ENCODE measurements at places on chromosomes 5 and 9.

DNA sequence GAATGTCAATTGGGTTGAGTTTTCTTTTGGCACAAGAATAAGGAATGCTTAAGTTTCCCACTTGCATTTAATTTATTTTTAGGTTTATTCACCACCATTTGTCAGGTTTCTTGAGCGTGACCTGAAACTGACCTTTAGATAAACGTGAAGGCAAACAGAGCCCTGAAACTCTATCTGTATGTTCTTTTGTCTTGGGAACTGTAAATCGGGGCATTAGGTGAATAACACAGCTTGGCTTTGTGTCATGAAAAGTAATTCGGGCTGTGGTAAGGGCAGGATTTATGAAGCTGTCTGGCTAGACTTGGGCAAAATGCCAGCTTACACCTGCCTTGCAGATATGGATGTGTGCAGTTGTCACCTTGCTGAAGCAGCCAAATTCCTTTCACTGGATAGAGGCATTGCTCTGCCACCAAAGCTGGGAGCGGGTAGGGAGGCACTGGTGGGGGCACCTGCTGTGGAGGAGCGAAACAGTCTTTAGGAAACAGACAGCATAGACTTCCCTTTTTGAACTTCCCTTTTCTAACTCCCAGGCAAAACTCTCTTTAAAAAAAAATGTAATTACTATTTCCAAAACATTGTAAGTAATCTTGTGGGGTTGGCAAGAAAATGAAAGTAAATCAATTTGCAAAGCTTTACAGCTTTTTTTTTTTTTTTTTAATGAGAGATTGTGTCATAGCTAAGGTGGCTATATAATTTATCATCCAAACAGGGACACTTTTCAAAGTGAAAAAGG is 545.2 kb downstream of the CSNK1G3 start:
- no peak for DNase-seq

DNA sequence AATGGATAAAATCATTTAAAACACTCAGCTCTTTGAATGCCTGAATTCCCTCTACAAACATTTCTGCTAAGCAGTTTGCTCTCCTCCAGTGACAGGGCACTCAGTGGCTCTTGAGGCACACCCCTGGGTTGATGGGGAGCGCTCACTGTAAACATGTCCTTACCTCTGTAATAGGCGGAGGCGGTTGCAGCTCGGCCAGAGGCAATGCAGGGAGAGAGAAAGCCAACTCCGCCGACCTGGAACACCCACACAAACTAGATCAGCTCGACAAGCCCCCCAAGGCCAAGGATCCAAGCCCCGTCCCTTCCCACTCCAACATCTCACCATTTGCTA is 329 bp downstream of the CDC23 start:
- DNase-seq: no peak

DNA sequence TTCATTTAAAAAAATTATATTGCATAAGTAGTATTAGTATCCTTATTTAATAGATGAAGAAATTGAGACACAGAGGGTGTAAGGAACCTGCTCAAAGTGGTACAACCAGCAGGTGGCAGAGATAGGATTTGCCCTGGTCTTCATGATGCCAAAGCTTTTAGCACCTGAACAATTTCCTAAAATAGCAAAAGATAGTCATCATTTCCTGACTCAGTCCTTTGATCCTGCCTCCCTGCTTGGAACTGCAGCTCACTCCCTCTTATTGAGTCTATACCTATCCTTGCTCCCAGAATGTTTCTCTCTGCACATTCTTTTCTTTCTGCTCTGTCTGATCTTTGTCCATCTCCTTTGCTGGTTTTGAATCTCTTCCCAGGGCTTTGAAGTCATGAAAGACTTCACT is 155.8 kb downstream of the FRMD3 start:
- no peak for DNase-seq

DNA sequence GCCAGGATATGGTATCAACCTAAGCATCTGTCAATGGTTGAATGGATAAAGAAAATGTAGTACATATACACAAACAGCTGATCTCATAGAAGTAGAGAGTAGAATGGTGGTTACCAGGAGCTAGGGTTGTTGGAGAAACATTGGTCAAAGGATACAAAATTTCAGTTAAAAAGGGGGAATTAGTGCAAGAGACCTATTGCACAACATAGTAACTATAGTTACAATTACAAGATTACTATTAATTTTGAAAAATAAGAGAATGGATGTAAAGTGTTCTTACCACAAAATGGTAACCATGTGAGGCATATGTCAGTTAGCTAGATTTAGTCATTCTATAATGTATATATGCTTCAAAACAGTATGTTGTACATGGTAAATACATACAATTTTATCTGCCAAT is 28.8 kb upstream of the ELOVL7 start:
- no peak for DNase-seq
